ENCODE measurements at places on chromosomes 16 and 17. TPM values are rescaled to one million over a fixed set of nuclear protein-coding genes. Genes with fewer than 3 reads are reported as not detected.
A peak's percentile ranks its signal among the peaks of the same experiment; 100 is the strongest.

CYGB gene
- 22.4 TPM for total RNA-seq

DNA sequence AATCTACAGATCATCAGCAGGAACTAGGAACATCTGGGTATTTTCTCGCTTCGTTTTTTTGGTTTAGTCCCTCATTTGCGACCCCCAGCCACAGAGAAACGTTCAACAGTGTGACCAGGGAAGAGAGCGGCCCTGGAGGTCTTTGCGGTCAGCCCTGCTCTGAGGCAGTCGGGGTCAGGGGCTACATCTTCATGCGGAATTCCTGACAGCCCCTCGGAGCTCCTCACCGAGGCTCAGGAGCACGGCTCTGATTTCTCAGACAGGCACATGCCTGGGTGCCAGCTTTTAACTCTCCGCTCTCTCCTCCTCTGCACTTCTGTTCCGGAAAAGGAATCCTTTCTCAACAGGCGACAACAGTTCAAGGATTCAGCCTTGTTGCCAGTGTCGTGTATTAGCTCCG lies 8.0 kb upstream of the WDR45B start:
- no peak for DNase-seq
- no peak overlapping the region for H3K27ac ChIP-seq
- H3K4me1 ChIP-seq: no peaks in the 10 kb centered on the region
- no peaks in the 10 kb centered on the region for H3K27me3 ChIP-seq

DNA sequence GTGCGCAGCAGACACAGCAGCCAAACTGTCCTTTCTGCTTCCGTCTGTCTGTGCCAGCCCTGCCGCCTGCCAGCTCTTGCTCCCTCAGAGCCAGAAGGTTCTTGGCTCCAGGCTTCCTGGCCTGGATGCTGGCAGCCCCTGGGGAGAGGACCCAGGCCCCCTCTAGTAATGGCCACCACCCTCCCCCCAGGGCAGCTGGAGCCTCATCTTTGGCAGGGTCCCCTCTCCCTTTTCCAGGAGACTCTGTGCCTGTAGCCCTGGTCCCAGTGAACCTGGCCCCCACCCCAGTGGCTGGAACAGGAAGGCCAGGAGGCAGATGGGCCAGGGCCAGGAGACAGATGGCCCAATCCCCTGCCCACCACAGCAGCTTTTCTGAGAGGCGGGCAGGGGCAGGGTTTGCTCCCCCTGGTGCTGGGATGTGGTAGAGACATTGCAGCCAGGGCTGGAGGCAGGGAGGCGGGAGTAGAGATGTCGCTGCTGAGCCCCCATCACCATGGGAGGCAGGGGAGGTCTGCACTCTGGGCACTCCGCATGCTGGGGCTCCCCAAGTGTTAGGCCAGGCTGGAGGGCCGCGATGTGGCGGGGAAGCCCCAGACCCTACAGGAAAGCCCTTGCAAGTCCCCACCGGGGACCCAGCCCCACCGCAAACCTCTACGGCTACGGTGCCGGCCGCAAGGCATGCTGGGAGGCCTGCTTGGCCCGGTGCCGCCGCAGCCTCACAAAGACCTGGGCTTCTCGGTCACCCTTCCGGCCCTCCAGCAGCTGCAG lies 16.7 kb downstream of the UNC13D start:
- no peaks in the 10 kb centered on the region for H3K27me3 ChIP-seq
- no peaks in the 10 kb centered on the region for H3K36me3 ChIP-seq
- peak overlapping the region; percentile 61 for H3K27ac ChIP-seq
- peak; percentile 88 for DNase-seq

- DNase-seq: no peak
- no peak overlapping the region for H3K4me3 ChIP-seq
- no peak overlapping the region for H3K27ac ChIP-seq
- H3K4me1 ChIP-seq: no peaks in the 10 kb centered on the region
- H3K36me3 ChIP-seq: no peaks in the 10 kb centered on the region
These were observed 242.3 kb downstream of the SOX9 start for GRCh38 chr17:72363089-72363610.

DNA sequence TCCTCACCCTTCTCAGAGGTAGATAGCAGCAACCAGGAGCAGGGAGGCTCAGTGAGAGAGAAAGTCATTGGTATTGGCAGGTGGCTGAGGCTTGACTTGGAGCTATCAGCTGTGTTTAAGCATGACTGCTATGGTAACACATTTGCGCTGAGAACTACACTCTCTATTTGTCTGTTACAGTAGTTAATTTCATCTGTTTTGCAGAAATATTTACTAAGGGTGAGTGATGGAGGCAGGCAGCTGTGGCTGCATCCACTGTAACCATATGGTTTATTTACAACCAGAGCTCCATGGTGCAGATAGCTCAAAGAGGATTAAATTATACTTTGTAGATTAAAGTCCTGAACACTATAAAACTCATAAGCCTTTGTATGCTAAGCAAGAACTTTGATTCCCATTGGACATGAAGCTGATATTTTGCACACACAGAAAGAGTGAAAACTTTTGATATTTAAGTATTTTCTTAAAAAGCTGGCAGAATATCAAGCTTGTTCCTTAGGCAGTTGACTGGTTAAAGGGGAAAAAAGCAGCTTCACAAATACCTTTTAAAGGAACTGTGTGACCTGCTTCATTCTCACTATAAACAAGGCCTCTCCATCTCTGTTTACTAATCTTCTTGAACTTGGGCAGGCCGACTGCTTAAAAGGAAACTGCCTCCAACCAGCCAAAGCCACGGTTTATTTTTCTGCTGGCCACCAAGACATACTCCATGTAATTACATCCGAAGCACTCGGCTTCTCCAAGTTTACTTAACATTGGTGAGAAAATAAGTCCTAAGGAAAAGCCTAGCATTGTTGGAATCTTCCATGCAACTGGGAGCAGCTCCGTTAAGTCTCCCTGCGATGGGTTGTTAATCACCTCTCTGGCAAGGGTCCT lies 299.8 kb upstream of the ZFHX3 start:
- H3K36me3 ChIP-seq: no peaks in the 10 kb centered on the region
- no peak overlapping the region for H3K4me3 ChIP-seq
- no peak for DNase-seq
- no peaks in the 10 kb centered on the region for H3K4me1 ChIP-seq

GRCh38 chr16:12062343-12063003 lies 85.9 kb downstream of the SNX29 start:
- H3K4me1 ChIP-seq: no peaks in the 10 kb centered on the region
- H3K36me3 ChIP-seq: no peaks in the 10 kb centered on the region
- no peak overlapping the region for H3K4me3 ChIP-seq
- no peaks in the 10 kb centered on the region for H3K27me3 ChIP-seq
- DNase-seq: peak; percentile 94

- DNase-seq: no peak
- H3K4me1 ChIP-seq: no peaks in the 10 kb centered on the region
- no peak overlapping the region for H3K4me3 ChIP-seq
- no peaks in the 10 kb centered on the region for H3K27me3 ChIP-seq
These were observed 32.8 kb downstream of the GPT2 start for GRCh38 chr16:46916980-46917379.

- no peaks in the 10 kb centered on the region for H3K27me3 ChIP-seq
- no peak for DNase-seq
- no peak overlapping the region for H3K27ac ChIP-seq
- peaks cover 2% of the 10 kb centered on the region for H3K36me3 ChIP-seq
- H3K4me3 ChIP-seq: no peak overlapping the region
These were observed 161.5 kb downstream of the FTO start for GRCh38 chr16:53865494-53865863.

- no peak overlapping the region for H3K27ac ChIP-seq
- DNase-seq: peak; percentile 97
- no peak overlapping the region for H3K4me3 ChIP-seq
- no peaks in the 10 kb centered on the region for H3K4me1 ChIP-seq
- H3K27me3 ChIP-seq: no peaks in the 10 kb centered on the region
These were observed 2.6 kb upstream of the FMNL1 start for GRCh38 chr17:45218895-45219661.

DNA sequence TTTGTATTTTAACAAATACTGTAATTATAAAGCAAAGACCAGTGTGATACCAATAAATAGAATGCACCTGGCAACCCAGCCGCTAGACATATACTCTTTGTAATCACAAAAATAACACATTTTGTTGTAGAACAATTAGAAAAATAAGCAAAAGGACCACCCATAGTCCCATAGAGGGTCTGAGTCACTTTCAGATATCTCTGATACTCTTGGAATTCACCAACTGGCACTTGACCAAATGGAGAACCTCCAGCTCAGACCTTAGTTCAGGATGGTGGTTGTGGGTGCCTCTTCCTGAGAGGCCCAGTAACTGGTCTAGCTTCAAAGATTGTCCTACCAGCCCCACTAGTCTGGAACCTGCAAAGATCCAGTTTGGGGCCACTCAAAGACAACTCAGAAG lies 789 bp upstream of the TERF2 start:
- H3K36me3 ChIP-seq: peaks cover 3% of the 10 kb centered on the region
- no peak overlapping the region for H3K27ac ChIP-seq
- no peak for DNase-seq
- no peaks in the 10 kb centered on the region for H3K27me3 ChIP-seq
- H3K4me1 ChIP-seq: peaks cover 5% of the 10 kb centered on the region

TBC1D3H gene
- not detected for total RNA-seq

DNA sequence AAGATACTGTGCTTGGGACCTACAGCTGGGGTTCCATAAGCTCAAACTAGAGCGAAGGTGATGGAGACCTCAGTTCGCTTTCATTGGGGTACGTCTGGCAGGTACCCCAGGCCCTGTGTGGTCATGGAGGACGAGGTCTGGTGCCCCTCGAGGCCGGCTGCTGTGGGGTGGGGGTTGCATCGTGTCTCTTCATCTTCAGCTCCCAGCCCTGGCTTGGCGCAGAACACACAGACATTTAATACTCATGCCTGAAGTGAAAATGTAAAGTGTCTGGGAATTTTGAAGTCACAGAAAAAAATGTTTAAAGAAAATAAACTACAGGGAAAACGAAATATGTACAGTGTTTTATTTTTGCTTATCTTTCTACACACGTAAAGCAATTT lies 80.5 kb downstream of the TBC1D16 start:
- H3K27me3 ChIP-seq: no peaks in the 10 kb centered on the region
- H3K4me1 ChIP-seq: no peaks in the 10 kb centered on the region
- DNase-seq: no peak
- no peak overlapping the region for H3K27ac ChIP-seq
- H3K4me3 ChIP-seq: no peak overlapping the region

GRCh38 chr17:68381076-68381900 lies 76.0 kb downstream of the WIPI1 start:
- peaks cover 2% of the 10 kb centered on the region for H3K4me1 ChIP-seq
- no peak overlapping the region for H3K27ac ChIP-seq
- H3K4me3 ChIP-seq: no peak overlapping the region
- no peaks in the 10 kb centered on the region for H3K36me3 ChIP-seq
- no peaks in the 10 kb centered on the region for H3K27me3 ChIP-seq

QPRT gene
- total RNA-seq: 4.4 TPM

DNA sequence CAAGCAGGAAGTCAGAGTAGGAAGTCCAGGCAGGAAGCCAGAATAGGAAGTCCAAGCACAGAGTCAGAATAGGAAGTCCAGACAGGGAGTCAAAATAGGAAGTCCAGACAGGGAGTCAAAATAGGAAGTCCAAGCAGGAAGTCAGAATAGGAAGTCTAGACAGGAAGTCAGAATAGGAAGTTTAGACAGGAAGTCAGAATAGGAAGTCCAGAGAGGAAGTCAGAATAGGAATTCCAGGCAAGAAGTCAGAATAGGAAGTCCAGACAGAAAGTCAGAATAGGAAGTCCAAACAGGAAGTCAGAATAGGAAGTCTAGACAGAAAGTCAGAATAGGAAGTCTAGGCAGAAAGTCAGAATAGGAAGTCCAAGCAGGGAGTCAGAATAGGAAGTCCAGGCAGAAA lies 105.3 kb upstream of the C16orf82 start:
- H3K27ac ChIP-seq: no peak overlapping the region
- no peaks in the 10 kb centered on the region for H3K4me1 ChIP-seq
- H3K36me3 ChIP-seq: no peaks in the 10 kb centered on the region
- DNase-seq: no peak
- no peaks in the 10 kb centered on the region for H3K27me3 ChIP-seq
- H3K4me3 ChIP-seq: no peak overlapping the region

DNA sequence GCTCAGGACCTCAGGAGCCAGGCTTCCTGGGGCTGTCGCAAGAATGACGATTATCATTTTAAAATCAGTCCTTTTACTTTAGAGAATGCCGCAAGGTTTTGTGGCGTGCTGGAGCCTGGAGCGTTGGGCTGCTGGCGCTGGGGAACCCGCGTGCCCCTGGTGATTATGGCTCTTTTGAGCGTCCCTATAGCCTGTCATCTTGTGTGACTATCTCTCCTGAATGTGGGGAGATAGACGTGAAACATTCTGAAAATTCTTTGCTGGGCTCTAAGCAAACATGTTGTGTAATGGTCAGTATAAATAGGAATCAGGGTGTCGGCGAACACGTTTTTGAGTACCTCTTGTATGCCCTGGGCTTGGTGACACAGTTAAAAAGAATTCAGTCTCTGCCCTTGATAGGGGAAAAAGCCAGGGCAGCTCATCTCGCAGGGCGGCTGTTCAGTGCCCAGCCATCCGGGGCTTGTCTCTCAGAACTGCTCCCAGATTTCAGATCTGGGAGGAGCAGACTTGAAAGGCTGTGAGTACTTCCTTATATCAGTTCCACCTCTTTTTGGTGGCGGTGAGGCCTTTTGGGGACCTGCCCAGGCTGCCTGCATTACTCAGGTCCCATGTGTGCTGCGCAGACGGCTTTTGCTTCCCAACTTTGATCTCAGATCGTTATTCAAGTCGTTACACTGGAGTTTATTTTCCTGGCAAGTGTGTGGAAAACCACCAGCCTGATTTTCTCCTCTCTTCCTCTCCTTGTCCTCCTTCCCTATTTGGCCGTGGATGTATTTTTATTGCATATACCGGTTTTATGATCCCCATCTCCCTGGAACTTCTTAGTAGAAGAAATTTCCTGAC lies 973 bp downstream of the SLC7A6 start:
- H3K27me3 ChIP-seq: no peaks in the 10 kb centered on the region
- DNase-seq: peak; percentile 69
- no peaks in the 10 kb centered on the region for H3K4me1 ChIP-seq
- peak overlapping the region; percentile 37 for H3K4me3 ChIP-seq
- peak overlapping the region; percentile 65 for H3K27ac ChIP-seq

GRCh38 chr17:48841395-48841831 lies 10.6 kb downstream of the CALCOCO2 start:
- DNase-seq: no peak
- peak overlapping the region; percentile 79 for H3K27ac ChIP-seq
- peak overlapping the region; percentile 82 for H3K4me3 ChIP-seq
- no peaks in the 10 kb centered on the region for H3K27me3 ChIP-seq

DNA sequence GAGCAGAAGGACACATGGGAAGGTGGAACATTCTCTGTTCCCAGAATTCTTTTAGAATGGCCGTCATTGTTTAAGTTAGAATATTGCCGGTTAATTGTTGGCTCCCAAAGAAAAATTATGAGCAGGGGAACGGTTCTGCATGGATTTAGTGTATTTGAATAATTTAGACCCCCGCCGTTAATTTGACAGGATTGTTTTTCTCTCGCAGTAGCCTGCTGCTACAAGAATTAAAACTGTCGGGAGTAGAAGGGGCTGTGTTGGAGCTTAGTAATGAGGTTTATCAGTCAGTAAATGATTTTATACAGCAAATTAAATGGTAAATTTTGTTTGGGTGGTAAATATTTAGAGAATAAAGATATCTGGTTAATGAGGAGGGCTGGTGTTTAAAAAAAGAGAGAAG lies 431.2 kb upstream of the DYNLRB2 start:
- no peaks in the 10 kb centered on the region for H3K36me3 ChIP-seq
- H3K27me3 ChIP-seq: peaks cover 2% of the 10 kb centered on the region
- H3K4me3 ChIP-seq: no peak overlapping the region
- no peak for DNase-seq
- no peak overlapping the region for H3K27ac ChIP-seq

- no peaks in the 10 kb centered on the region for H3K27me3 ChIP-seq
- H3K27ac ChIP-seq: no peak overlapping the region
- no peaks in the 10 kb centered on the region for H3K4me1 ChIP-seq
- H3K36me3 ChIP-seq: peaks cover 7% of the 10 kb centered on the region
These were observed 7.5 kb upstream of the HSD3B7 start for GRCh38 chr16:30977502-30977901.

- H3K36me3 ChIP-seq: no peaks in the 10 kb centered on the region
- DNase-seq: no peak
- H3K27me3 ChIP-seq: no peaks in the 10 kb centered on the region
- no peak overlapping the region for H3K4me3 ChIP-seq
These were observed 114.5 kb downstream of the AXIN2 start for GRCh38 chr17:65446838-65447526.
